Amniotic stem cell (primary cell): ENCODE measurements at places on chromosomes 2 and 18.

GRCh38 chr2:32118055-32118454, 47.6 kb upstream of the SLC30A6 start:
- no peak for DNase-seq

GRCh38 chr2:40653829-40654228, 201.9 kb upstream of the SLC8A1 start:
- no peak for DNase-seq

DNA sequence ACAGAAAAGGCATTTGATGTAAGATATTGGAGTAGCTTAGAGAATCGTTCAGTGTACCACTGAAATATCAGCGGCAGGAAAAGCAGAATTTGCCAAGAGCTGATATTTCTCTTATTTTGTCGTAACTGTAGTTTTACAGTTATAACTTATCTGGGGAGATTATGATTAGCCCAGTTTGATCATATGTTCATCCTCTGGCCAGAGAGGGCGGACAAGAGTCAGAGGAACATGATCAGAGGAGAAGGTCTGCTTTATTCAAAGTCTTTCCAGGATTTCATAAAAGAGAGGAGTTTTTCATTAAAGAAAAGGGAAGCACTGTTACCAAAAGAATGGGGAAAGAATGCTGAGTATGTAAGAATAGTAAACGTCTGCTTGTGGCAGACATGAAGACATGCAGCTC, 1655.6 kb downstream of the DPP10 start:
- DNase-seq, result no peak

GRCh38 chr2:162022290-162022945, 51.6 kb downstream of the DPP4 start:
- DNase-seq, result no peak

DNA sequence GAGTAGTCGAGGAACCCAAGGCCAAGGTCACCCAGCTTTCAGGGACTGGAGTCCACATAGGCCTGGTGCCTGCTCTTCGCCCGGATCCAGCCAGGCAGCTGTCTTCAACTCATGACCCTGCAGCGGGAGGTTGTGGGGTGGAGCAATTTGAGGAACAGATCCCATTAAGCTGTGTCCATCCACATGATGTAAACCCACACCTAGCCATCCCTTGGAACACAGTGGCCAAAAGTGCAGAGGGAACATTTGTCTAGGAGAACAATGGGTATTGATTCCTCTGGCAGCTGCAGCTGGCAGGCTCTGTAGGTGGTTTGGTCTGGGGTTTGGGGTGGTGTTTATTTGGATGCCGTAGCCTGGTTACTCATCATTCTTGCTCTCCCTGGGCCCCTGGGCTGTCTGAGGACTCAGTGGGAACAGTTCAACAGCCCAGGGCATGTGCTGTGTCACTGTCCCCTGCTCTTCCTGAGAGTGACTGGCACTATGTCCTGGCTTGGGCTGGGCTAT, 99.4 kb downstream of the TFCP2L1 start:
- no peak for DNase-seq

DNA sequence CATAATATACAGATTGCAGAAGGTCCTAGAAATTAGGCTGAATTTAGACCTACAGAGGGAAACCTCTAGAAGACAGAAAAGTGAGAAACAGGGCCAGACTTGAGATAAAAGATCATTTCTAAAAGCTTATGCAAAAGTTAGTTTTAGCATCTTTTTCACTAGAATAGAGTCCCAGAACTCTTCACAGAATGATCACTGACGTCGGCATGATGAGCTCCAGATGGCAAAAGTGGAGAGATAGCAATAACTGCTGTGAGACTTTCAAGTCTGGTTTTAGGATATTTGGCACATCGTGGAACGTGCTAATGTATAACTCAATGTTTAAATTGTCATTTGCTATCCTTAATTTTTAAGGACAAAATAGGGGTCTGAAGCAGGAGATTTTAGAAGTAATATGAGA, 1050.7 kb upstream of the CELF4 start:
- no peak for DNase-seq

DNA sequence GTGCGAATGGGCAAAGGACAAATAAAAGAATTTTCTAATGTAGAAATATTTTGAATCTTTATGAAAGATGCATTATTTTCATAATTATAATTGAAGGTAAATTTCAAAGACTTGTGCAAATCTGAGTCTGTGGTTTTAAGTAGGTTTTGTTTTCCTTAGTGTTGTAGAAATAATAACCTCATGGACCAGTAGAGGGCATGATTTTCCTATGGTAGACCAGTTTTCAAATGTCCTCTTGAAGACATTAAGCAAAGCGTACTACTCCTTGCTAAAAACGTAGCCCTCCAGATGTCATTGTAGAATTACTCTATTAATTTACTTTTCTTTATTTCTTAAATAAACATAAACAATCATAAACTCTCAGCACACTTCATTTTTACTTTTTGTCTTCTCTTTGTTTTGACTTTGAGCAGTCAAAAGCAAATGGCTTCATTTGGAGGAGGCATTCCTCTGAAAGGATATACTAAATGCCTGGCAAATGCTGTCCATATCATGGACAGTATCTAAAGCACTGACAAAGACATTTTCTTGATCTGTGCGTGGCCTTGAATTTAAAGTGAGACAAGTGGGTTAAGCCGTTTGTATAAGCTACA, 85.8 kb upstream of the FAM237A start:
- DNase-seq, result no peak

- no peak for DNase-seq
Observed at GRCh38 chr18:22102953-22103646, 66.3 kb upstream of the GATA6 start.

- no peak for DNase-seq
Observed at GRCh38 chr2:746697-747096, 69.5 kb upstream of the TMEM18 start.

DNA sequence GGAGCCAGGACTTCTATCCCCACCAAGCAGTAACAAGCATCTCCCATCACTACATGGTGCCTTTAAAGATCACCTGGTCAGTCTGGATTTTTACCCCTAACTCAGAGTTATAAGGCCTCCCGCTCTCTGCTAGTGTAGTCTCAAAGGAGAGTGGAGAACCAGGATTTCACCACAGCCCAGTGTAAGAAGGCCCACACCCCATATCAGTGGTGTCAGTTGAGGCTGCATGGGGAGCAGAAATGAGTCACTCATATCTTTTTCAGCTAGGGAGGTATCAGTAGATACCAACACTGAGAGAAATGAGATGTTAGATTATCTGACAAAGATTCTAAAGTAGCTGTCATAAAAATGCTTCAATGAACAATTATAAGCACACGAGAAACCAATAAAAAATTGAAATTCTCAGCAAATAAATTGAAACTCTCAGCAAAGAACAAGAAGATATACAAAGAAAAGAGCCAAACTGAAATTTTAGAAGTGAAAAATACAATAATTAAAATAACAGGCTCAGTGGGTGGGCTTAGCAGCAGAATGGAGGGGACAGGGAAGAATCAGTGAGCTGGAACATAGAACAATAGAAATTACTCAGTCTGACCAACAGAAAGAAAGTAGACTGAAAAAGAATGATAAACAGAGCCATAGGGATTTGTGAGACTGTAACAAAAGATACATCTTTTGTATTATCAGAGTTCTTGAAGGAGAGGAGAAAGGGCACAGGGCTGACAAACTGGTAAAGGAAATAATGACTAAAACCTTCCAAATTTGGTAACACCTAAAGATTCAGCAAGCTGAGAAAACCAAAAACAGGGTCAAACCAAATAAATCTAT, 257.7 kb downstream of the ANAPC1 start:
- no peak for DNase-seq

DNA sequence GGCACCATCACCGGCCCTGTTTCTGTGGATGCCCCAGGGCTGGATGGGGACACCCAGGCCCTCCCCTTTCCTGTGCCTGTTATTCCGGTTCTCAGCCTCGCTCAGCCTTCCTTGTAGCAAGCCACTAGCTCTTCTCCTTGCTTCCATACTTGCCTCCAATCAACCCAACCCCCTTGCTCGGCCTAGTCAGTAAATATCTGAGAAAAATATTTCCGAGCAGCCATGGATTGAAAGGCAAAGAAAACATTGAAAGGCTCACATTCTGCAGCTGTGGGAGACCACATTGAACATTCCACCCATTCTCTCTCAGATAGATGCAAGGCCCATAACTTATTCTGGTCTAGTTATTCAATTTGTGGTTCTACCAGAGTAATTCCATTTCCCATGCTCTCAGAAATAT, 114.9 kb downstream of the SPP2 start:
- no peak for DNase-seq

GRCh38 chr18:38470421-38470820, 904.8 kb upstream of the CELF4 start:
- DNase-seq, result no peak

GRCh38 chr2:180653481-180653880, 326.9 kb upstream of the UBE2E3 start:
- no peak for DNase-seq

- DNase-seq, result no peak
Observed at GRCh38 chr2:196434217-196434616, 205.3 kb upstream of the CCDC150 start.

DNA sequence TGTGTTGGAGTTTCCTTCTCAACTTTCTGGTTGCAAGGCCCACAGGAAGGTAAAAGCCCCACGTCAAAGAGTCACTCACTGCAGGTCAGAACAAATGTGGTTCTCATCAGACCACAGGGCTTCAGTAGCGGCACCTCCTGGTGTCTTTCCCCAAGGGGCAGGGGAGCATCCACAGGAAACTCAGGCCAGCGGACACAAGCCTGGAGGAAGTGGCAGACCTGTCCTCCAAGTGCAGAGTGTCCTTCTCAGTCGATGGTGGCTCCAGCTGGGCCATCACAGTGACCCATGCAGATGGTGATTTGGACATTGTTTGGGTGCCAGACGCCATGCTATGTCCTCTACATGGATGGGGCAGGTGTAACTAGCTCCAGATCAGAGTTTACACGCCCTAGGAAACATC, 84.9 kb downstream of the ACKR3 start:
- DNase-seq, result no peak

GRCh38 chr2:148627224-148627623, 17.3 kb upstream of the EPC2 start:
- DNase-seq, result no peak

GRCh38 chr2:188588235-188588634, 296.6 kb downstream of the GULP1 start:
- DNase-seq, result no peak

DNA sequence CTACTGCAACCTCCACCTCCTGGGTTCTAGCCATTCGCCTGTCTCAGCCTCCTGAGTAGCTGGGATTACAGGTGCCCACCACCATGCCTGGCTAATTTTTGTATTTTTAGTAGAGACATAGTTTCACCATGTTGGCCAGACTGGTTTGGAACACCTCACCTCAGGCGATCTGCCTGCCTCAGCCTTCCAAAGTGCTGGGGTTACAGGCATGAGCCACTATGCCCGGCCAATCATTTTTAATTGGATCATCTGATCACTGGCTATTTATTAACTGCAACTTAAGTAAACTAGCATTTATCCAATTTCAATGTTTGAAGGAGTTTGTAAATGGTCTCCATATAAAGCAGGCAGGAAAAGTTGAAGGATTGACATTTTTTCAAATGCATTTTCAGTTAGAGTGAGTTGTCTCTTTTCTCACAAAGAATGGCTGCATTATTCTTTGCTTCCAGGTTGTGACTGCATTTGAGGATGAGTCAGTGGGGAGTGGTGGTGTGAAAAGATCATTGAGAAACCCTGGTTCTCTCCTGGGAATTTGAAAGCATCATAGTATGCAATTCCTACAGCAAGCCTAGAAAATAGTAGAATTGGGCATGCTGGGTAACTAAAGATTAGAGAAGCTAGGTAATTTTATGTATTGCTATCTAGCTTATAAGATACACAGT, 431.1 kb upstream of the ZEB2 start:
- no peak for DNase-seq

DNA sequence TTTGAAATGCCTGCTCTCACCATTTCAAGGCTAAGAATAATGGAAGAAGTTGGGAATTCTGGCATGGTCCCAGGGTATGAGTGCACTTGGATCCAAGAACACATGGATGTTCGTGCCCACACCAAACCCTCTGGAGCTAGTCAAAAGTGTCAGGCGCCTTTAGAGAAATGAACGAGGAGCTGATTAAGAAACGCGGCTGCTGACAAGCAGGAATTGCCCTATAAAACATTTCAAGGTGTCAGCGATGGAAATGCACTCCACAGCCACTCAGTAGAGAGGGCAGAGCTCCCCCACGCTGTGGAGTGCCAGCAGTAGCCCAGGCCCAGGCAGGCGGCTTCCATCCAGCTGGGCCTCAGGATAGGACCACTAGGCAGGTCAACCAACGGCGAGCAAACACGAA, 213.7 kb downstream of the TTC32 start:
- DNase-seq, result no peak

DNA sequence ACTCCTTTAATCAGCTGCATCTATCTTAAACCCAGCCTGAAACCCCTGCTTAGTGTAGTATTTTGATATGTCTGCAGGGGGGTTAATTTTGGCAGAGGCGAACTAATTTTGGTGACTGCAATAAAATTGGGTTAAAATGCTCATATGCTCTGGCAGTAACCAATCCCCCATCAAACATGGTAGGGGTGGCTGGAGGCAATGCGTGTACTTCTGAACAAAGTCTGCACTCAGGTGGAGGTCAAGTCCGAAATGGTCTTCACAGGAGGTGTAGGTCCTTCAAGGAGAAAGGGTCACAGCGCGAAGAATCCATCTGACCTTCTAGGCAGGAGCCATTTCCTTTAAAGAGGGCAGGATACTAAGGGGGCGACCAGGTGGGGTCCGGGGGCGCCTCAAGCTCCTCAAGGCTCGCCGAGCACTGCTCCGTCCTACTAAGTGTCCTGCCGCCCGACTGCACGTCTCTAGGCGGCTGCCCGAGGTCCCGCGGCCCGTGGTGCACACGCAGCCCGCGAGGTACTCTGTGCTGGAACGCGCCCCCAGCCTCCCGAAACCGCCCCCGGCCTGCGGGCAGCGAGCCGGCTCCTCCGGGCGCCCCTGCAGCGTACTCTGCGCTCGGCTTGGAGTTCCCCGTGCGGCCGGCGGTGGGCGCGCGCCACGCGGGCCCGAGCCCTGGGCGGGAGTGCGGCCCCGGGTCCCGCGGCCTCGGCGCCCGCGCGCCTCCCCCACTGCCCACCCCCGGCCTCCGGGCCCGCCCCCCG, 1.7 kb upstream of the LDLRAD4 start:
- DNase-seq, result no peak

GRCh38 chr2:69740502-69740951, 1.4 kb upstream of the ANXA4 start:
- no peak for DNase-seq

GRCh38 chr2:23053601-23054000, 331.4 kb upstream of the KLHL29 start:
- no peak for DNase-seq

GRCh38 chr2:21461754-21462240, 338.0 kb downstream of the TDRD15 start:
- no peak for DNase-seq

DNA sequence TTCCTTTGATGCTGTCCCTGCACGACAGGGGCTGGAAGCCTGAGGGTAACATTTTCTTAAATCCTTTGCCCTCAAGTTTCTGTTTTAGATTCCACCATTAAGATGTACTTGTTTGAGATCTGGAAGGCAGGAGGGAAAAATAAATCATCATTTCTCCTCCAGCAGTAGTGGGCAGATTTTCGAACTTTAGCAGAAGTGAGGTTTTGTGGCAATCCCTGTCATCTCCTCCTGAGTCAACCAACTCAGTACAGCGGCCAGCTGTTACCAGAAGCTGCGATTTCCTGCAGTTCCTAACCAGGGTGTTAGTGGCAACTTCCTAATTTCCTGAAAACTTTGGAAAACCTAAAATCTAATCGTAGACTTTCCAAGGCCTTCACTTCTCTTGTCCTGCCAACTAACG, 517.2 kb upstream of the ACVR2A start:
- no peak for DNase-seq

GRCh38 chr2:27010139-27010538, 22.6 kb upstream of the TMEM214 start:
- DNase-seq, result no peak
